ENCODE measurements at places on chromosomes 3 and 15.

DNA sequence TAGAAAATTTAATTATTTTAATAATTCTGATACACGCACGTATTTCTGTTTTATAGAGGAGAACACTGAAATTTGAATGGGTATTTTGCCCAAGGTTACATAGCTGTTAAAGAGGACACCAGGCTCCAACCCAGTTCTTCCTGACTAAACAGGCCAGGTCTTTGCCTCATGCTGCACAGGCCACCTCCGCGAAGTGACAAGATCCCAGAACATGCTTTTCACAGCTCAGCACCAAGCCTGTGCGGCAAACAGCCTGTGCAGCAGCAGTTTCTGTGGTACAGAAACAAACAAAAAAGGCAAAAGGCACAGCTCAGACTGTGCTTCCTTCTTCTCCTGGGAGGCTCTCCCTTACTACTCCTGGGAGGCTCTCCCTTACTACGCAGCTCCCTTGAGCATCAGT lies 6.5 kb downstream of the FOXL2 start:
- DNase-seq, result no peak

DNA sequence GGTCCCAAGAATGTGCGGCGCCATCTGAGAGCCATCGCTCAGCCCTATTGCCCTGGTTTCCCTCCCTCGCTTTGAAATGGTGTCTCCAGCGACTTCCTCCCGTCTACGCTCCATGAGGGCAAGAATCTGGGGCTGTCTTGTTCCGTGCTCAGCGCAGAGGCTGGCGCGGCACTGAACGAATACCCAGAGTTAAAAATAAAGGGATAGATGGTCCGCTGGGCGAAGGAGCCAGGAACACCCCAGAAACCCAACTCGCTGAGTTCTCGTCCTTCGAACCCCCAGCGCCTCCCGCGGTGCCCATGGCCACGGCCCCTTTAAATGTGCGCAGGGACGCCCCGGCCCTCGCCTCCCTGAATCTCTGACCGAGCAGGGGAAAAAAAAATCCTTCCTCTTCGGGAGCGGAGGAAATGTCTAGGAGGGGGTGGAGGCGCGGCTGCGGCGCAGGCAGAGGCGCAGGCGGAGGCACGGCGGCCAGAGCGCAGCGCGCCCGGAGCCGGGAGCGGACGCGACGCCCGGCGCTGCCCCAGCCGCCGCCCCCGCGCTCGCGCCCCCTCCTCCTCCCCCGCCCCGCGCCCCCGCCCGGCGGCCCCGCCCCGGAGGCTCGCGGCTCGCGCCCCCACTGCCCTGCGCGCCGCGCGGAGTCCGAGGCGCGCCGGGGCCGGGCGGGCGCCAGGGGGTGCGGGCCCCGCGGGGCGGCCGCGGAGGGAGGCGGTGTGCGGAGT lies 8.5 kb upstream of the FGD5 start:
- no peak for DNase-seq

- no peak for DNase-seq
These were observed 21.1 kb upstream of the RHO start for GRCh38 chr3:129507181-129507831.

DNA sequence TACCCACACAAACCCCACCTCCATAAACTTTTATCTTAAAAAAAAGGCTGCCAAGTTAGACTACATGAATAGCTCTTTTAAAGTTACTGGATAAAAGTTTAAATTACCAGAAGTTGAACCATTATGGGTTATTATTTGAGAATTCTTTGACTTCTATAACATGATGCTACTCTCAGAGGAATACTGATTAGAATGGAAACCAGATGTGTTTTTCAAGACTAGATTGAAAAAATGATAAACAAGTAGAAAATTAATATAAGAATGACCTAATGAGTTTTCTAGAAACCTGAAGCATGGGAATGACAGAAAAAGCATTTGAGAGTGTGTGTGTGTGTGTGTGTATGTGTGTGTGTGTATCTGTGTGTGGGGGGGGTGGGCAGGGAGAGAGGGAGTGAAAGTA lies 12.4 kb upstream of the FGF7 start:
- no peak for DNase-seq

DNA sequence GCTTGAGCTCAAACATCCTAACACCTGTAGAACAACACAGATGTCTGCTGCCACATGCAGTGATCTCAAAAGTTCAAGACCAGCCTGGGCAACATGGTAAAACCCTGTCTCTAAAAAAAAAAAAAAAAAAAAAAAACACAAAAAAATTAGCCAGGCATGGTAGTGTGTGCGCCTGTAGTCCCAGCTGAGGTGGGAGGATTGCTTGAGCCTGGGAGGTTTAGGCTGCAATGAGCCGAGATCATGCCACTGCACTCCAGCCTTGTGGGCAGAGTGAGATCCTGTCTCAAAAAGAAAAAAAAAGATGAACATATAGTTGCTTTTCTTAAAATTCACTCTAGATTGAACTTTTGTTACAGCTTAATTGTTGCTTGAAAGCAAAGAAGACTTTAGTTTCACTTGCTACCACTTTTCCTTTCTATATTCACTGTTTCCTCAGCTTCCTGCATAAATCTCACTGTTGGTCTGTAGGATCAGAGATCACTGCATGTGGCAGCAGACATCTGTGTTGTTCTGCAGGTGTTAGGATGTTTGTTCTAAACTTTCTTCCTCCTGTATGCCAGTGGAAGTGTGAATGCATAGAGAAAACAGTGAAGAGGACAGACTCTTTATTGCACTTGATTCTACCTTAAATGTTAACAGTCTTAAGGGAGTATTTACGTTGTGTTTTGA lies 12.6 kb downstream of the RAB11A start:
- DNase-seq, result no peak

DNA sequence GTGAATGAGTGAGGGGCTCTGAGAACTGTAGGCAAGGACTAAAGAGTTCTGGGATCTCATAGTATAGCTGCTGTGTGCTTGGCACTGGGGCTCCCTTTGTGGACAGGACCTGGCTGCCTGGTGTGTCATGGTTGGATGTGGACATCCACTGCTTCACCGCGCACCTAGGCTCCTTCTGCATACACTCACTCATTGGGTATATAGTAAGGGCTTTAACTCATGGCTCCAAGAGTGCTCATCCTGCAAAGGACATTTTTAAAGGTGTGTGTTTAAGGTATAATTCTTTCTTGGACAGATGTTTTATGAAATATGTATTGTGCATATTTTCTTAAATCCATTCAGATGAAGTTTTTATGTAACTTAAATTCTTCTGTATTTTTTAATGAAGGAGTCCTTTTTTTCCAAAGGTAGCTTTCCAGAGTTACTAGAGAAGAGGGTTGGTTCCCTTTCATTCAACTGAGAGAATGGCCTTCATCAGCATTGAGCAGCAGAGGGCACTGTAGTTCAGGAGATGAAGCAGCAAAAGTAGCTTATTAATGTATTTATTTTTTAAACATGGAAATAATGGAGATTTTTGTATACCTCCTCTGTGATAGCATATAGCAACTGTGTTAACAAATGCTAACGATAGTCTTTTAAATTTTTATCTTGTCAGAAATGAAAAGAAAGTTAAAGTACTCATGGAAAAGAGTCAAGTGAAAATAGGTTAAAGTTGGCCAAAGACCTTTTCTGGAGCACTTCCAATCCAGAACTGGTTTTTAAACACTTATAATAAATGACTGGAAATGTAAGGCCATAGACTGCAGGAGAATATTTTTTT lies 25.2 kb downstream of the OXNAD1 start:
- peak; percentile 21 for DNase-seq

DNA sequence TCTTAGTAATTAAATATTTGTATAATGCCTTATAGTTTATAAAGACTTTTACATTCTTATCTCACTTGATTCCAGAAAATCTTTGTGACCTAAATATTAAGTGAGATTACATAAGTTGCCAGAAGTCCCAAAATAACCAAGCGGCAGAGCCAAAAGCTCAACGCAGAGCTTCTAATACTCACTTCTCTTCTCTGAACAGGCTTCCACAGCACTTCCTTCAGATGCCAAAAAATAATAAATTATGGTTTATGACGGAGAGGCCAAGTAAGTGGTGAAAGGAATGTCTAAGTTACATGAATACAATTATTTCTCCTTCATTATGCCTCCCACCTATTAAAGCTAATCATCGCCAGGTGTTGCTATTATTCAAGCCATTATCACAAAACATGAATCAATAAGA lies 110.3 kb downstream of the GBE1 start:
- DNase-seq, result no peak
